ENCODE measurements at places on chromosomes 1 and 21. TPM values are rescaled to one million over a fixed set of nuclear protein-coding genes. Genes with fewer than 3 reads are reported as not detected.

Gene KCND3
- 2.0 TPM for total RNA-seq

DNA sequence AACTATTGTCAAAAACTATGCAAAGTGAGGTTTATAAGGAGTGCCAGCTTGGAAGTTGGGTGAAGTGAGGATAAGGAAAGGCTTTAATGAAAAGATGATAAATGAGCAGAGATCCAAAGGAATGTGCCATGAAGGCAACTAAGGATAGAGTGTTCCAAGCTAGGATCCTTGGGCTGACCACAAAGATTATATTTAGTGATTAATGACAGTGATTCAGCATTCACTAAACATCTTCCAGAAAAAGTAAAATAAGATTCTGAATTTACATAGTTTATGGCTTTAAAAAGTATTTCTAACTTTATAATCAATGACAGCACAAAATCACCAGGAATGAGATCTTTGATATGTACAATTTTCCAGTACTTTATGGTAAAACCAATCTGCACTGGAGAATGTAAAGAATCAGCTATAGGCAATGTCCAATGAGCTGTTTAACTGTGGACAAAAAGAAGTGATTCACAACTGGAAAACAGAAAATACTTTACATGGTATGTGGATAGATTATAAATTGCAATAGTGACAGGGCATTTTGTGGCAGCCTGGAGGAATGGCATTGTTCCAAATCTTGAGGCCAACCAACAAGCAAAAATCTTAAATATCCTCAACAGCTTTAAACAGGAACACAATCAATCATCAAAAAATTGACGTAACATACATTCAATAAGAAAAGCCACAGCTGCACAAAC lies 91.2 kb upstream of the KCTD3 start:
- ATAC-seq: no peak

- ATAC-seq: peak; percentile 64
Measured at GRCh38 chr21:29610779-29611360, 312.1 kb downstream of the BACH1 start.

DNA sequence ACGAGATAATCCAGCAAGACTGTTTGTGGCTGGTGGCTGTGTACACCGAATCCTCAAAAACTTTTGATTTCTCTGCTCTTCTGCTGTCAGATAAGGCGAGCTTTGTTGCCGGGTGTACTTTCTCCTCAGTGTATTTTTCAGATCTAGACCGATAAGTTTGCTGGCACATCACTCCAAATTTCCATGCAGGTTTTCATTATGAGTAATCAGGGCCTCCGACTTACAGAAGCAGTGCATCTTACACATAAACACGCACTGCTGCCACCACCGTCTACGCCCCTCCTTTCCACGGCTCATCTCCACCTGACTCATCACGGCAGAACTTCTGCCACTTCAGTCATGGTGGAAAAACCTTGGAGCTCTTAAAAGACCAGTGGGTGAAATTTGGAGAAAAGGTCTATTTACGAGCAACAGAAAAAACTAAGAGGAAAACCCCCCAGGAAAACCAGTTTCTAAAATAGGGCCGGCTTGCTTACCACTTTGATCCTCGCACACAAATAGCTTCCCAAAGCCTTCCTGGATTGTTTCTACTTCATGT lies 7.7 kb downstream of the ZBTB21 start:
- ATAC-seq: no peak

Gene HCN3
- 25.5 TPM for total RNA-seq

DNA sequence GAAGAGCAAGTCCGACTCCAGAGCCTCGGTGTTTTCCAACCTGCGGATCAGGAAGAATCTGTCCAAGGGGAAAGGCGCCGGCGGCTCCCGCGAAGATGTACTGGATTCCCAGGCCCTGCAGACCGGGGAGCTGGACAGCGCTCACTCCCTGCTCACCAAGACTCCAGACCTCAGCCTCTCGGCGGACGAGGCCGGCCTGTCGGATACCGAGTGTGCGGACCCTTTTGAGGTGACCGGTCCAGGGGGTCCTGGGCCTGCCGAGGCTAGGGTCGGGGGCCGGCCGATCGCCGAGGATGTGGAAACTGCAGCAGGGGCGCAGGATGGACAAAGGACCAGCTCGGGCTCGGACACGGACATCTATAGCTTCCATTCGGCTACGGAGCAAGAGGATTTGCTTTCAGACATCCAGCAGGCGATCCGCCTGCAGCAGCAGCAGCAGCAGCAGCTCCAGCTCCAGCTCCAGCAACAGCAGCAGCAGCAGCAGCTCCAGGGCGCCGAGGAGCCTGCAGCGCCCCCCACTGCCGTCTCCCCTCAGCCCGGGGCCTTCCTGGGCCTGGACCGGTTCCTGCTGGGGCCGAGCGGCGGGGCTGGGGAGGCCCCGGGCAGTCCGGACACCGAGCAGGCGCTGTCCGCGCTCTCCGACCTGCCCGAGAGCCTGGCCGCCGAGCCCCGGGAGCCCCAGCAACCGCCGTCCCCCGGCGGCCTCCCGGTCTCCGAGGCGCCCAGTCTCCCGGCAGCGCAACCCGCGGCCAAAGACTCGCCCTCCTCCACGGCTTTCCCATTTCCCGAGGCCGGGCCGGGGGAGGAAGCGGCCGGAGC lies 827 bp downstream of the FMN2 start:
- peak; percentile 55 for ATAC-seq

GRCh38 chr1:3558036-3558726 lies 53.1 kb downstream of the MEGF6 start:
- no peak for ATAC-seq

Gene KRTAP10-11
- 0.32 TPM for total RNA-seq

Gene RIPPLY3
- total RNA-seq: 0.62 TPM

GRCh38 chr1:229952670-229953520 lies 114.1 kb upstream of the GALNT2 start:
- ATAC-seq: no peak

- ATAC-seq: no peak
Measured at GRCh38 chr1:72938408-72938807, 656.1 kb upstream of the NEGR1 start.

GRCh38 chr21:40770435-40771055 lies 76.4 kb downstream of the DSCAM start:
- ATAC-seq: no peak

Gene FASLG
- not detected for total RNA-seq

Gene CELA2B
- total RNA-seq: not detected

DNA sequence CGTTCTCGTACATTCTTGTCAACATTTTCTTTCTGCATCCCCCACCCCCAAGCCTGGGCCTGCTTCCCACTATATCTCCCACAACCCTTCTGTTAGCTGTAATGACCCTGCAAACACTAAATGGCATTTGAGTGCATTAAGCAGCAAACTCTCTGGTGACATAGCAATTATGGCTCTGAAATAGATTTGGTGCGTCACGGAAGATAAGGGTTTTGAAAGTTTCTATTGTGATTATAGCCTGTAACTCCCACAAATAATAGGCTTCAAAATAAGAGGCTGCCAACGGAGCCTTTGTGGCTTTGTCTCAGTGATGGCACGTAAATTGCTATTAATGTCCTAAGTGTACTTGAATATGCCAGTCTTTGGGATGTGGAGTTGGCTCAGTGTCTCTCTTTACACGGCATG lies 277.6 kb downstream of the PBX1 start:
- no peak for ATAC-seq

GRCh38 chr1:203150511-203151297 lies 23.2 kb downstream of the ADORA1 start:
- no peak for ATAC-seq

Gene SRGAP2B
- 12.1 TPM for total RNA-seq

- ATAC-seq: no peak
Measured at GRCh38 chr1:91776068-91776794, 109.7 kb downstream of the TGFBR3 start.

Gene CASZ1
- 12.4 TPM for total RNA-seq

DNA sequence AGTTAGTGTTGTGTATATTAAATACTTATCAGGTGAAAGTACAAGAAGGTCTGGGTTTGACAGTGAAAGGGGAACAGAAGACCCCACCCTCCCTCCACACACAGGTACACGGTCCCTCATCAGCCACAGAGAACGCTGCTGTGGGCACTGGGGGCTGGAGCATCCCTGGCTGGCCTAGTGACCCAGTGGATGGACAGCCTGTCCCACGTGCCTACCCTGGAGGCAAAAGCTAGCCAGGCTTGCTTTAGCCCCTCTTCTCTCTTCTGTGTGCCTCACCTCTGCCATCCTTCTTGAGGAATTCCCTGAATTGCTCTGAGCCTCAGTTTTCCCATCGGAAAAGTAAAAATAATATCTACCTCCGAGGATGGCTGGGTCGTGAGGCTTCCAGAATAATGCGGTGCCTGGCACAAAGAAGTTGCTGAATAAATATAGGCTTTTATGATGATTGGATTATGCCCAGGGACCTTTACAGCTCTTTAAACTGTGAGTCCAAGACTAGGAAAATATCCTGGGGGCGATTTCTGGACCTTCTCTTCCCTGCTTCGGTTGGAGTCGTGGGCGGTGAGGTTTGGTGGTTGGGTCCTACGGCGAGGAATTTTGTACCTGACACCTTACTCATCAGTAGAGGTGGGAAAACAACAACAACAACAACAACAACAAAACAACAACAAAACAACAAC lies 918 bp downstream of the IFNLR1 start:
- no peak for ATAC-seq

Gene KCNH1
- total RNA-seq: 5.2 TPM

GRCh38 chr1:22208973-22209378 lies 66.1 kb upstream of the WNT4 start:
- ATAC-seq: no peak

GRCh38 chr1:213724640-213725536 lies 262.9 kb upstream of the PROX1 start:
- peak; percentile 36 for ATAC-seq

- ATAC-seq: peak; percentile 47
Measured at GRCh38 chr1:190479050-190479397, 1.4 kb upstream of the BRINP3 start.

Gene S100A14
- total RNA-seq: 1.5 TPM

GRCh38 chr1:30872948-30873263 lies 35.7 kb downstream of the SDC3 start:
- no peak for ATAC-seq

DNA sequence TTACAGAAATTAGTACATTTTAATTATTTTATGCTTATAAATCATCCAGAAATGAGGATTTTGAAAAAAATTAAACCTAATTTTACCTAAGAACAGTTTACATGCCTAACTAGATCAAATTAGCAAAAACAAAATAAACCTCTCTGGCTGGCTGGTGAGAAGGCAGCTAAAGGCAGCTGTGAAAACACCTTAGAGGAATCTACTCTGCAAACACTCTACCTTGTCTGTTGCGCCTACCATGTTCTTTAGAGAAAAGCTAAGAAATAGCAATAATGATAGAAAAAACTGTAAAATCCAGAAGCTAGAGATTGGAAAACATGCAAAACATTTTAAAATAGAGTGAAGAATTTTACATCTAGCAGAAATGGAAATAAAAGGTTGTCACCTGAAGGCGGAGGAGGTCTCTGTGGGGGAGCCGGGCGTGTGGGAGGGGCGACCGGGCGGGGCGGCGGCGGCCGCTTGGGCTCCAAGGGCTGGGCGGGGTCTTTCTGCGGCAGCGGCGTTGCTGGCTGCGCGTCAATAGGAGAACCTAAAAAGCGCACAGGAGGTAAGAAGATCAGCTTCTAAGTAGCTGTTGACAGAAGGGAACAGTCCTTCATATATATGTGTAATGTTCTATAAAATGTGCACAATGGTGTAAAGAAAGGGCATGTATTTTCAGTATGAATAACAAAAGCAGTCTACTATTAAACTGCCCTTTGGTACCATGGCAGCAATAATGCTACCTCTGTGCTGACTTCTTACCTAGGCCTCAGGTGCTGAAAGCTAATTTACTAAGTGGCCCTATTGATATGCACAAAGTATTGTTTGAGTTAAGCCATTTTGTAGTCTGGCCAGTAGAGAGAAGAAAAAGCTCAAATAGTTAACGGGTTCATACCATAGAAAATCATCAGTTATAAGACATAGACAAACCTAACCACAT lies 33.3 kb upstream of the CFAP298 start:
- no peak for ATAC-seq

GRCh38 chr1:17673329-17674072 lies 81.6 kb upstream of the ACTL8 start:
- ATAC-seq: peak; percentile 62

Gene F5
- total RNA-seq: 0.36 TPM

DNA sequence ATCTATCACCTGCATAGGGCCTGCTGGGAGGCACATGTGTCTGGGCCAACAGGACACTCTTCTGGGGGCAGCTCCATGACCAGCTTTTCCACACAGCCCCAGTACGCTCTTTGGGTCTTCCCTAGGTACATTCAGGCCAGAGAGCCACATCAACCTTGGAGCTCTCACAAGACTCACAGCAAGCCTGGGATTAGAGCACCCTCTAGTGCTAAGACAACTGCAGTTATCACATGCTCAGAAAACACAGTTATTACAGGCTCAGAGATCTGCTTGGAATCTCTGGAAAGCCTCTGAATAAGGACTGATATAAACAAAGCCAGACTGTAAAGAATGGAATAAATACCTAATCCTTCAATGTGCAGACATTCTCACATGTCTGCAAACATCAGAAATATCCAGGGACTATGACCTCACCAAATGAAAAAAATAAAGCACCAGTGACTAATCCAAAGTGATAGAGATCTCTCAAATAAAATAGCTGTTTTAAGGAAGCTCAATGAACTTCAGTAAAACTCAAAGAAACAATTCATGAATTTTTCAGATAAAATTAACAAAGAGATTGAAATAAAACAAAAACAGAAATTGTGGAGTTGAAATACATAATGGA lies 563.9 kb upstream of the NR5A2 start:
- no peak for ATAC-seq

Gene DPH2
- total RNA-seq: 45.2 TPM

GRCh38 chr1:29959356-29959755 lies 723.0 kb downstream of the PTPRU start:
- ATAC-seq: no peak

- no peak for ATAC-seq
Measured at GRCh38 chr1:45325851-45326506, 716 bp upstream of the HPDL start.

- ATAC-seq: no peak
Measured at GRCh38 chr21:21436012-21436534, 437.9 kb downstream of the NCAM2 start.

- ATAC-seq: no peak
Measured at GRCh38 chr1:221429264-221429663, 312.6 kb downstream of the DUSP10 start.

- no peak for ATAC-seq
Measured at GRCh38 chr1:15693371-15693770, 9.3 kb downstream of the PLEKHM2 start.

GRCh38 chr1:159084867-159085266 lies 8.3 kb upstream of the AIM2 start:
- no peak for ATAC-seq

GRCh38 chr1:159247266-159247665 lies 42.6 kb downstream of the ACKR1 start:
- ATAC-seq: no peak

DNA sequence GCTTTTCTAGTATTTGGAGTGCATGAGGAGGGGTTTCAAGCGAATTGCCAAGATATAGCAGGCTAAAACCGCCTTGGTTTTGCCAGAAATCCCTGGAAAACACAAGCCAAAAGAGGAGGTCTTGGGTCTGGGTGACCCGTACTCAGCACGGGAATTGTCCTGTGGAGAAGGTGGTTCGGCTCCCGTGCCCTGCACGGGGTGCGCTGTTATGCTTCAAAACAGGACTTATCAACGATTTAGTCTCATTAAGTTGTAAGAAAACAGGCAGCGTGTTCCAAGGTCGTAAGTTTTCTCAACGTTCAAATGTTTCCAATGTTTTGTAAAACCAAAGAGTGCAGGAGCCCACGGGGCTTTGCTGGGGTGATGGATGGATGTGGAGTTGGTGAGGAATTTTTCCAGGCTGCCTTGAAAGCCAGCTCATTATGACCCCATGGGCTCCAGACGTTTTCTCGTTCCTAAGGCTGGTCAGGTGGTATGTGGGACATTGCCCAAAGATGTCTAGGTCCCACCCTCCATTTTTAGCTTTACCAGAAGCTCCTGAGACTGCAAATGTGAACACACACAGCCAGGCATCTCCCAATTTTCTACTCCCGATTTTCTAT lies 75.4 kb upstream of the CLDN14 start:
- ATAC-seq: no peak

Gene S100A9
- not detected for total RNA-seq

All from motor neuron (in vitro differentiated cells).